ENCODE measurements at places on chromosomes 2 and 18. TPM values are rescaled to one million over a fixed set of nuclear protein-coding genes. Genes with fewer than 3 reads are reported as not detected.

DNA sequence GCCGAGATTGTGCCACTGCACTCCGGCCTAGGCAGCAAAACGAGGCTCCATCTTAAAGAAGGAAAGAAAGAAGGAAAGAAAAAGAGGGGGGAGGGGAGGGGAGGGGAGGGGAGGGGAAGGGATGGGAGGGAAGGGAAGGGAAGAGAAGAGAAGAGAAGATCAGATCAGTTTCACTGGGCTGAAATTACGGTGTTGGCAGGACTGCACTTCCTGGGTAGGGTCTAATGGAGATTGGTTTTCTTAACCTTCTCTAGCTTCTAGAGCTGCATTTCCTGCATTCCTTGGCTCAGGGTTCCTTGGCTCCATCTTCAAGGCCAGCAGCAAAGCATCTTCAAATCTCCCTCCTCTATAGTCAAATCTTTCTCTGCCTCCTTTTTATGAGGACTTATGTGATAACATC is 349.1 kb upstream of the CRIM1 start:
- no peaks in the 10 kb centered on the region for H3K27me3 ChIP-seq
- H3K4me3 ChIP-seq, result no peak overlapping the region
- no peaks in the 10 kb centered on the region for H3K4me1 ChIP-seq
- H3K27ac ChIP-seq, result no peak overlapping the region
- no peaks in the 10 kb centered on the region for H3K36me3 ChIP-seq

DNA sequence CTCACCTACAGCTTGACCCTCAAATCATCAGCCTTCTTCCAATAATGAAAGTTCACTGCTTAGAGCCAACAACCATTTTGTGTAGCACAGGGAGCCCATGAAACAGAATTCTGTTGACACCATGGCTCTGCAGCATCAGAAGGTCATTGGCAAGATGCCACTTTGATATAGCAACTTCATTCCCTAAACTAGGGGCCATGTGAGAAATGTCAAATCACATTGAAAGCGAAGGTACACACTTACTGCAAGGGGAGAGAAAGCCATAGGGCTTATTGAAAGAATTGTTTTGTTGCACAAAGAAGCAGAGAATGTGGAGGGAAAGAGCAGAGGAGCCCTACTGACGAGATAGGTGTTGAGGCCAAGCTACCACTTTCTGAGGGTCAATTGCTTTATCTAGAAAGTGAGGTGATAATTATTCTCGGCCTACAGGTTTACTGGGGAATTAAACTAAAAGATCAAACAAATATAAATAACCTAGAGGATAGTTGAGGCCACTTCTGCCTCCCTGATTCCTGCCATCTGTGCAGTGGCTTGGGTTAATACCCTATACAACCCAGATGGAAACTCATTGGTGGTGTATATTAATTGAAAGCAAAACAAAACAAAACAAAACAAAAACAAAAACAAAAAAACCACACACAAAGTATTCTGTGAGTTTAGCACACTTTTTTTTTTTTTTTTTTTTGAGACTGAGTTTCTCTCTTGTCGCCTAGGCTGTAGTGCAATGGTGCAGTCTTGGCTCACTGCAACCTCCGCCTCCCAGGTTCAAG is 5.9 kb upstream of the ABCA12 start:
- H3K4me1 ChIP-seq, result no peaks in the 10 kb centered on the region
- no peak overlapping the region for H3K27ac ChIP-seq
- no peaks in the 10 kb centered on the region for H3K27me3 ChIP-seq
- no peak overlapping the region for H3K4me3 ChIP-seq
- no peaks in the 10 kb centered on the region for H3K36me3 ChIP-seq

- no peaks in the 10 kb centered on the region for H3K4me1 ChIP-seq
- no peak overlapping the region for H3K4me3 ChIP-seq
- H3K27ac ChIP-seq, result no peak overlapping the region
- H3K36me3 ChIP-seq, result no peaks in the 10 kb centered on the region
- DNase-seq, result no peak
Measured at GRCh38 chr2:85397925-85398331, 12.2 kb downstream of the CAPG start.

DNA sequence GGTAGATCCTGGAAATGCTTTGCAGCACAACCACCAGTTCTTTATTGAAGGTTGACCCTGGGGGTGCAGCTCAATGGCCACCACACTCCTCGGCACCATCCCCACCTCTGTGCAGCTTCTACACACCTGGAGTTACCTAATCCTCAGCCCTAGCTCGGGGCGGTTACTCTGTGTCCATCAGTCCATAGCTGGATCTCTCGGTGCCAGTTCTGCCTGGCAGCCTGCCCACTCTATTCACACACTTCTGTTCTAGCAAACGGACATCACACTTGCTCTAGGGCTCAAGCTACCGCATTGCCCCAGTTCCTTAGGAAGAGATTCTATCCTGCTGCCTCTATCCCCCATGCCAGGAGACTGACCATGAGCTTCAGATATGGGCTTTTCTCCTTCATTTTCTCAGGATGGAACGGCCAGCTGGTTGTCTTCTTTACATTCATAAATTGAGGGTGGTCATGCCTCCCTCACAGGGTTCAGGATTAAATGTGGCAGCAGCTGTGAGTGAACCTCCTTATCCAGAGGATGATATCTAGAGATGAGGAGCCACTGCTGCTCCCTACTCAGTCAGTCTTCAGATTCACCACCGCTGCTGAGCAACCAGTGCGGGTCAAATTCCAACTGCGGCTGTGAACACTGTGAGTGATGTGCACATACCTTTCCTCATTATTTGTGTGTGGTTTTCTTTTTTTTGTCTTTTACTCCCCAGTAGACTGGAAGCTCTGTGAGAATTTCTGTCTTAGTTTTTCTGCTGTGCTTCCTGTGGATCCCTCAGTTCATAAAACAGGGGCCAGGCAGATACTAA is 66.9 kb upstream of the TRIB2 start:
- H3K27me3 ChIP-seq, result no peaks in the 10 kb centered on the region
- no peak overlapping the region for H3K27ac ChIP-seq
- no peak for DNase-seq
- no peaks in the 10 kb centered on the region for H3K36me3 ChIP-seq
- no peaks in the 10 kb centered on the region for H3K4me1 ChIP-seq

- DNase-seq, result no peak
- no peak overlapping the region for H3K27ac ChIP-seq
- no peaks in the 10 kb centered on the region for H3K4me1 ChIP-seq
- no peak overlapping the region for H3K4me3 ChIP-seq
- H3K36me3 ChIP-seq, result no peaks in the 10 kb centered on the region
Measured at GRCh38 chr2:383178-383577, 95.3 kb upstream of the ALKAL2 start.

DNA sequence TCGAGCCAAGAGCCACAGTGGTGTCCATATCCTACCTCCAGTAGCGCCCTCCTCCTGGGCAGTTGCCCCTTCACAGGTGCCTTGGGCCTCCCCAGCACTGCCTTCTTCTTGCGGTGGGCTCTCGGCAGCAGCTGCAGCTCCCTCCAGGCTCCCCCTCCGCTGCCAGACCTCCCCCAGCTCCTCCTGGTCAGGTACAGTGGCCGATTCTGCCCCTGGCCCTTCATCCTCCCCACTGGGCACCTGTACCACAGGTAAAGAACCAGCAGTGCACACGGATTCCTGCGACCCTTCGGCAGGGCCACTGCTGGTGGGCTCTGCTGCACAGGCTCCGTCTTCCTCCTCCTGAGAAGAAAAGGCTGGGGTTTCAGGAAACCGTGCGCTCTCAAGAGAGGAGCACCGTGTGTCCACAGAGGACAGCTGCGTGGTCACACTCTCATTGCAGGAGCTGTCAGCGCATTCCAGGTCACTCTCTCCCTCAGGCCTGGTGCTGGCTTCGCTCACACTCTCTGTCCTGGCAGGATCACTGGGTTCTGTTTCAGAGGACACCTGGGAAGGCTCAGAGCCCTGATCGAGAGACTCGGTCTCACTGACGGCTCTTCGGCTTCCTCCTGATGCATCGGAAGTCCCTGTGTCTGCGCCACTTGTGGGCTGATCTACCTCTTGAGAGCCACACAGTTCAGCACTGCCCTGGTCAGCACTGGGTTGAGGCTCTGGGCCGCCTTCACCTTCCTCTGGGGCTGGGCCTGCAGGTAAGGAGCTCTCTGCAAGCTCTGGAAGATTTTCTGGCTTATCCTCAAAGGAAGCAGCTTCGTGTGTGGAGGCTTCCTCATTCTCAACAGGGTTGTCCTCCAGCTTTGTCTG is 147.4 kb upstream of the STK17B start:
- no peak overlapping the region for H3K4me3 ChIP-seq
- peak overlapping the region; percentile 45 for H3K27ac ChIP-seq
- DNase-seq, result no peak
- no peaks in the 10 kb centered on the region for H3K4me1 ChIP-seq
- no peaks in the 10 kb centered on the region for H3K27me3 ChIP-seq
- no peaks in the 10 kb centered on the region for H3K36me3 ChIP-seq

DNA sequence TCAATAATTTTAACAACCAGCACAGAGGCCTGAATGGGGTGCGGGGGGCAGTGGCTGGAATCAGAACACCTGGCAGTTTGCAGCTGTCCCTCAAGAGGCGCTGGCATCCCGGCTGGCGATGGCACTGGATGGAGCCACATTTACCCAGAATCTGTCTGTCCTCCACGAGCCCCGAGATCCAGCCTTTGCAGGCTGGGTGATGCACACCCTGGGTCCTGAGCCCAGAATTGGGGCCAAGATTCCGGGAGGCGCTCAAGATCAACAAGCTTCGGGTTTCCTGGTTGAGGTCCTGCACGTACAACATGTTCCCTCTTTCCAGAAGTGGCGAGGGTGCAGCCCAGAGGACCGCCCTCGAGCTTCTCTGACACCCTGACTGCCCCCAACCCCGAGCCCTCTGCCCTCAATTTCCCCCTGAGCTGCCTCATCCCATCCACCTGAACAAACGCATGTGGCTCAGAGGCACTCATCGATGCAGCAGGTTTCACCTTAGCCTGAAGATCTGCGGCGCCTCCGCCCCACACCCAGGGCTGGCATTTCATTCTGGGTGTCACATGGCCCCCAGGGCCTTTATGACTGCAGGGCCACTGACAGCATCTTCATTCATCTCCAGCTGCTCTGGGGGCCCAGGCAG is 97.5 kb downstream of the TFCP2L1 start:
- H3K4me1 ChIP-seq, result no peaks in the 10 kb centered on the region
- no peaks in the 10 kb centered on the region for H3K36me3 ChIP-seq
- no peak for DNase-seq
- H3K27ac ChIP-seq, result no peak overlapping the region

DNA sequence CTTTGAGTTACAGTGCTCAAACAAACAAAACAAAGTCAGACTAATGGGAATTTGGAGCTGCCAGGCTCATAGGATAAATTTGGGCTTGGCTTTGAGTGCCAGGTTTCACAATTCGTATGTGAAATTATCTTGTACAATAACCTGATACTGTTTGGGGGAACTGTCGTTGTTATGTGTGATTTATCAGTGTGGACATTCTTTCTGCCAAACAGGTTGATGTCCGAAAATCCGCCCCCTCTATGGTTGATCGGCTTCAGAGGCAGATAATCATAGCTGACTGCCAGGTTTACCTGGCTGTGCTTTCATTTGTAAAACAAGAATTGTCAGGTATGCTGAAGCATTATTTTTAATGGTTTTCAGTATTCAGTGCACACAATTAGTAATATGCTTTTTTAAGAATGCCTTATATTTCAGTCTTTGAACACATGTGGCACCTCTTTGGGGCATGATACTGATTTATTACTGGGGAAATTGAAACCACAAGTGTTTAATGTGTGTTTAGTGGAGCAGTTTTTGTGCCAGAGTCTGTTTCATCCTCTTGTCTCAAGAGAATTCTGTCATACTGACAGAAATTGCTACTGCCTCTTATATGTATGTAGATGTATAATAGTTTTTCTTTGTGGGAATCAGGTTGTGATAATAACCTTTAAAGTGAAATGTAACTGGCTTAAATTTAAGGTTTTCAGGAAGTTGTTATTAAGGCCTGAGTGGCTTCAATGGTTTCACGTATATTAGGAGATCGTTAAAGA is 54.6 kb downstream of the TTC39C start:
- no peak overlapping the region for H3K4me3 ChIP-seq
- no peaks in the 10 kb centered on the region for H3K27me3 ChIP-seq
- H3K36me3 ChIP-seq, result no peaks in the 10 kb centered on the region

GRCh38 chr18:74994502-74995418 is 214.2 kb downstream of the PTGR3 start:
- no peak overlapping the region for H3K27ac ChIP-seq
- H3K36me3 ChIP-seq, result no peaks in the 10 kb centered on the region
- DNase-seq, result no peak
- H3K4me1 ChIP-seq, result no peaks in the 10 kb centered on the region

DNA sequence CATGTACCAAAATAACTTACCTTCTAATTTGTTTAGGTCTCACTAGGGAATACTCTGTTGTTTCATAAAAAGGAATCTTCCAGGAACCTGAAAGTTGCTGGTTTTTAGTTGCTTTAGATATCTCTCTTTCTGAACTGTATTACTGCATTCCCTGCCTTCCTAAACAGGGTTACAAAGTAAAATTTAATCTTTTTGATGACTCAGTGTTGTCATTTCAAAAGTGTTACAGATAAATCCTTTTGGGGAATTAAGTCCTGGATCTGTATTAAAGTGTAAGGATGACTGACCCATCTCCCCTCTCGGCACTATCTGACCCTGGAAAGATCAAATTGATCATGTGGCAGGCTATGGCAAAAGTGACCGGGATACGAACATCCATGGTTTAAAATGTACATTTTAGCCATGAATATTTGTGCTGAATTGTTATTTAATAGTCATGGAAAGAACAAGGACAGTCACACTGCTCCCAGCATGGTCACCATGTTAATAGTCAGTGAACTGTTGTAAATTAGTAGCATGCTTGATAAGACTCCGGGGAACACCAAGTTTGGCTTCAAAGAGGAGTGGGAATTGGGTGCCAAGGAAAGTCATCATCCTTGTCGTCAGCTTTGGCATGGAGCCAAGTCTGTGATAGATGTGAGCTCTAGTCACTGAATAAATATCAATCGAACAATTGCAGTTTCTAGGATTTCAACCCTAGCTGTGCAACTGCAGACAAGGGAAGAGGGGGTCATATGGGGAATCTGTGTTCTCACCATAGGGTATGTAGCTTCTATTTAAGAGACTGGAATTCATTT is 4.2 kb downstream of the PLEKHA3 start:
- no peaks in the 10 kb centered on the region for H3K27me3 ChIP-seq
- H3K36me3 ChIP-seq, result peaks cover 15% of the 10 kb centered on the region
- peak overlapping the region; percentile 75 for H3K27ac ChIP-seq
- no peak overlapping the region for H3K4me3 ChIP-seq

Gene SP140
- 0.26 TPM for total RNA-seq

Gene NEB
- total RNA-seq, result 136 TPM

Gene DNAJC5G
- 0.94 TPM for total RNA-seq

Gene FSHR
- 1.1 TPM for total RNA-seq

Gene BCS1L
- total RNA-seq, result 21.2 TPM

Gene HOXD8
- 1.1 TPM for total RNA-seq
